Stimulated activated CD8-positive, alpha-beta memory T cell treated with anti-CD3 and anti-CD28 coated beads, Interleukin-4, amount 100 ng/mL, for 4 hours (primary cell): ENCODE measurements at places on chromosomes 16 and 17.

DNA sequence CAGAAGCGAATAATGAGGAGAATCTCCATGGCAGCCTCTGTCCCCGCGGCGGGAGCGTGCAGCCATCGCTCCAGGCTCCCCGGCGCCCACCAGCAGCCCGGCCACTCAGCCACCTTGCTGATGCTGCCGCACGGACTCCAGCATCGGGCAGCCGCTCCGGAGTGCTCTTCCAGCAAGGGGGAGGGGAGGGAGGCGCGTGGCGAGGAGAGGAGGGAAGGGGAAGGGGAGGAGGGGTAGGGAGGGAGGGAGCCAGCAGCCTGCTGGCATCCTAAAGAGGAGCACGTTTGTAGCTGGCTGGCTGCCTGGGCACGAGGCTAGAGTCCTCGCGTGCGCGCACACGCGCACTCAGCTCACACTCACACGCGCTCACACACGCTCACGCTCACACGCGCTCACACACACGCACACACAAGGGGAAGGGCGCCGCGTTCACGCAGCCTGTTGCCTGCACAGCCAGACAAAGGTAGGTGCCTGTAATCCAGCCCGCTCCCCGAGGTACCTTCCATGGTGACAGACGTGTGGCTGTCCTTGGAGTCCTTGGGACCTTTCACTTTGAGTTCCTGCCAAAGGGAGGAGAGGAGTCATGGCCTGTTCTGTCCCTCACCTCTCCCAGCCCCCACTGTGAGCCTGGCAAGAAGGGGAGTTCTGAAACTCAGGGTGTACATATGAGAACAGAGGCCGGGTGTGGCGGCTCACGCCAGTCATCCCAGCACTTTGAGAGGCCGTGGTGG is 82.1 kb downstream of the TIMM22 start:
- DNase-seq: no peak

GRCh38 chr16:48498769-48499631 is 111.0 kb downstream of the N4BP1 start:
- no peak for DNase-seq

DNA sequence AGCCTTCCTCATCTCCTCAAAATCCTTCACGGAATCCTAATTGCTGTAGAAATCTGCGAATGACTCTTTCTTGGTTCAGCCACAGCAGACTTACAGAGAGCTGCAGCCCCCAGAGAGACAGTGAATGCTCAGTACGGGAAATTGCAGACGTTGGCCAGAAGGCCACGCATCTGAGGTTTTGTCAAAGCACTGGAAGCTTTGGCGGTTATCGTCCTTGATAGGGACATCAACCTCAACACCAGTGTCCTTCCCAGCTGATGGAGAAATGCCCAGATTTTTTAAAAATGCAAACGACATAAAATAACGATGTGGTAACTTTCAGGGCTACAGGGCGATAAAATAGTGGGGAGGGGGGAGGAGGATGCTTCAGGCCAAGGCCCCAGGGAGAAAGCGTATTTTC is 166.6 kb upstream of the CIBAR2 start:
- DNase-seq: no peak

DNA sequence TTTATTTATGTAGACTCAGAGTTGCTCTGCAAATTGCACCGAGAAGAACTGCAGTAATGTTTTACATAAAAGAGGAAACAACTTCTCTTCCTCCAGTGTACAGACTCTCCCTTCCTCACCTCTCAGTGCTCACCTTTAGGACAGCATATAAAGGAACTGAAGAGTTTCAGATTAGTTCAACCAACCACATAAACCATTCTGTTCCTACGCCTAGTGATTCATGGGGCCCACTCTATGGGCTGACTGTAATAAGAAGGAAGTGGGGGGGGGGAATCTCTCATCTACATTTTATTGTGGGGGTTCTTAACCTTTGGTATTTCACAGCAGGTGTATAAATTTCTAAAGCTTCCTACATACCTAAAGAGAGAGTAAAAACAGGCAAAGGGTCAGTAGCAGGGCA is 18.3 kb downstream of the ZSWIM7 start:
- DNase-seq: no peak

- DNase-seq: no peak
Measured at GRCh38 chr17:71444078-71444477, 676.7 kb upstream of the SOX9 start.

GRCh38 chr16:79587296-79587695 is 13.2 kb downstream of the MAF start:
- no peak for DNase-seq

DNA sequence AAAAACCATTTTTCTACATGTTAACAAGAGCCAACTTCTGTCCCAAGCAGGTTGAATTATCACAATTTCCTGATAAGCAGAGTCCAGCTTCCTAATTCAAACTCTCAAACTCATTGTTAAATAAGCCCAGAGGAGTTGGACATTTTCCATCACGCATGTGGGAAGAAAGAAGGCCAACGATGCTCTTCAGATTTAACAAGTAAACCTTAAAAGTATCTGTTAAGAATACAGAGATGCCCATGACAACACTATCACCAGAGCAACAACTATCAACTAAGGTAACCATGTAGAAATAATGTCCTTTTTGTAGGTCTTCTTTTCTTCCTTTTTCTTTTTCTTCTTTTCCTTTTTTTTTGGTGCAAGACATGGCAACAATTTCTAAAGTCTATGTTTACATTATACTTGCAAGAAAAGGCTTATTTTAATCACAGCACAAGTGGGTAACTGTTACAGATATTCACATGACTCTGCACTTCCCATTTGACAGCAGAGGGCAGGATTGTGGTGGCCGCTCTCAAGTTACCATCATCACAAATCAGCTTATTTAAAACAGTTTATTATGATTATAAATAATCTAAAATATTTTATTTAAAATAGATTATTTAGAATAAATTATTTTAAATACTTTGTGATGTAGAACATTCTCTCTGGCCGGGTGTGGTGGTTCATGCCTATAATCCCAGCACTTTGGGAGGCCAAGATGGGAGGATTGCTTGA is 35.7 kb upstream of the DHRS7B start:
- DNase-seq: no peak

DNA sequence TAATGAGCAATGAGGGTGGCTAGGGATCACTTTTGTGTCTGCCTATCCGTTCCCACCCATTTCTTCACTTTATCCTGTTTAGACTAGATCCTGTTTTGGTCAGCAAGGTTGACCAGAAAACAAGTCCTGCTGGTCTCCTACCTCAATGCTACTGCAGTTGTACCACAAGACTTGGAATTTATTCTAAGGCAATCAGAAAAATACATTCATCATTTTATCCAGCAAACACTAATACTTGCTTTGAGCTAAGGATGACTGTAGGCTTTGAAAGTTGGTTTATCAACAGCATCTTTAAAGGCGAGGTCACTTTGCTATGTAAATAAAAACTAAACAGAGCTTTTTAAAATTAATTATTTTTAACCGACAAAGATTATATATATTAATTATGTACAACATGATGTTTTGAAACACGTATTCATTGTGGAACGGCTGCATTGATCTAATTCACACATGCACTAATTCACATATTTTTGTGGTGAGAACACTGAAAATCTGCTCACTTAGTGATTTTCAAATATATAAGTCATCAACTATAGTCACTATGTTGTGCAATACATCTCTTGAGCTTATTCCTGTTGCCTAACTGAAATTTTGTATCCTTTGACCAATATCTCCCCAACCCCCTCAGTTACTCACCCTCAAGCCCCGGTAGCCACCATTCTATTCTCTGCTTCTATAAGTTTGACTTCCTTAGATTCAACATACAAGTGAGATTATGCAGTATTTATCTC is 125.9 kb upstream of the HS3ST3A1 start:
- DNase-seq: no peak

DNA sequence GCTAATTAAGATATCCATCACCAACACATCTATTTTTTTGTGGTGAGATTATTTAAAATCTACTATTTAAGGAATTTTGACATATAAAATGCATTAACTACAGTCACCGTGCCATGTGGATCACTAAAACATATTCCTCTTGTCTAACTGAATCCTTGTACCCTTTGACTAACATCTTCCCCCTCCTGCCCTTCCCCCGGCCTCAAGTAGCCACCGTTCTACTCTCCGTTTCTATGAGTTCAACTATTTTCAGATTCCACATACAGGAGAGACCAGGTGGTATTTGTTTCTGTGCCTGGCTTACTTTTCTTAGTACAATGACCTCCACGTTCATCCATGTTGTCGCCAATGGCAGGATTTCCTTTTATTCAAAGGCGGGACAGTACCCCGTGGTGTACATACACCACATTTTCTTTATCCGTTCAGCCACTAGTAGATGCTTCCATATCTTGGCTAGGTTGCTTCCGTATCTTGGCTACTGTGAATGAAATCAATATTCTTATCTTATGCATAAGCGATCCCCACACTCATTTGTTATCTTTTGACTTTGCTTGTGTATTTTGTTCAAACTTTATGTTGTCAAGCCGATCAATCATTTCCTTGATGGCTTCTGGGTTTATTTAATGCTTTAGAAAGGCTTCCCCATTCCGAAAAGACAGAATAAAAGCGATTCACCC is 134.7 kb downstream of the KCNJ12 start:
- DNase-seq: no peak

DNA sequence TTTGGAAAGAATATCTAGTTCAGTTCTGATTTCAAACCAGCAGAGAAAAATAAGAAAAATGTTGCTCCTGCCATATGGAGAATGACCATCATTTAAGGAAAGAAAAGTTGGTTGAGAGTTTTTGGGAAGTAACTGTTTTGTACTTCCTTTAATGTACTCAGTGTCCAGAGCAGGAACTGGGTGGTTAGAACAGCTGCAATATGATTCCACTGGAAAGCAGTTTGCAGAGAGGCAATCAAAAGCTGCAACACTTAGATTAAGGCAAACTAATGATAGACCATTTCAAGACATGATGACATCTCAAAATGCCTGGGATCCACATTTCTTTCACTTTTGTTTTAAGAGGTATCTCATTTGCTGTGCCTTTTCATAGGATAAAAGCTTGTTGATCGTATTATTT is 313.3 kb upstream of the HSBP1 start:
- no peak for DNase-seq

GRCh38 chr17:19724501-19725420 is 8.4 kb upstream of the SLC47A2 start:
- DNase-seq: peak; percentile 27

- DNase-seq: no peak
Measured at GRCh38 chr17:43350888-43351361, 47.9 kb upstream of the ARL4D start.

DNA sequence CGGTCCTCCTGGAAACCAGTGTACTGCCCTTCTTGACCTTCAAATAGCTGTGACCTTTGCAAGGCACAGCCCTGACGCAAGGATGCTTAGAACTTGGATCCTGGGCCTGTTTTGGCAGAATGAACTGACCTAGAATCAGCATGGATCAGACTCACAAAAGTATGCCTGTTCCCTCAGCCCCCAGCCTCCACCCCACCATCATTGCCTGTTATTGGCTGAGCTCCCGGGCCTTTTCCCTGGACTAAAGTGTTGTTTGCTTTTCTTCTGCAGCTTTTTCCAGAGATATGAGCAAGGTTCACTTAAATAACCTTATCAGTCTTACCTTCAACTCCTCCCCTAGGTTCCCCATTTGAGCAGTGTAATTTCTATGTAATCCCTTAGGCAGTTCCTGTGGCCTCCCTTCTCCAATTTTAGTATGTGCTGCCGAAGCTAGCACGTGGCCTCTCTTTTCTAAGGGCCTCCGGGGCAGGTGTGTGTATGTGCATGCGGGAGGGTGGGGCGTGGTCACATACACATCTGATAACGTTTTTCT is 347.4 kb downstream of the MAF start:
- no peak for DNase-seq

GRCh38 chr17:40399185-40399584 is 18.5 kb downstream of the TOP2A start:
- no peak for DNase-seq

- DNase-seq: no peak
Measured at GRCh38 chr16:74757349-74757748, 17.3 kb downstream of the FA2H start.

DNA sequence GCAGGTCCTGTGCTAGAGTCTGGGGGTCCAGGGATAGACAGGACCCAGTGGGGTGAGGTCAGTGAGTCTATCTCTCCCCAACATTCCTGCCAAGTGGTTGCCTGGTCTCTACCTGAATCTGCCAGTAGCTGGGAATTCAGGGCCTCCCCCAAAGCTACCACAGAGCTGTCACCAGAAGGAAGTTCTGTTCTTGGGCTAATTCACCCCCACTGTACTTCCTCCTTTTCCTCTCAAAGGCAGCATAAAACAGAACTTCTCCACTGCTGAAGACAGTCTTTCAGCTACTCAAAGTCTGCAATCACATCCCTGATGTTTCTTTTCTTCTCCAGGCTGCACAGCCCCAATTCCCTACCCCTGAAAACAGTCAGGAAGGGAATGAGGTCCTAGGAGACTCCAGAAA is 8.7 kb downstream of the CAMTA2 start:
- no peak for DNase-seq

GRCh38 chr17:76270770-76271668 is 5.9 kb downstream of the UBALD2 start:
- no peak for DNase-seq

- DNase-seq: no peak
Measured at GRCh38 chr17:17140590-17140980, 65.5 kb downstream of the PLD6 start.

DNA sequence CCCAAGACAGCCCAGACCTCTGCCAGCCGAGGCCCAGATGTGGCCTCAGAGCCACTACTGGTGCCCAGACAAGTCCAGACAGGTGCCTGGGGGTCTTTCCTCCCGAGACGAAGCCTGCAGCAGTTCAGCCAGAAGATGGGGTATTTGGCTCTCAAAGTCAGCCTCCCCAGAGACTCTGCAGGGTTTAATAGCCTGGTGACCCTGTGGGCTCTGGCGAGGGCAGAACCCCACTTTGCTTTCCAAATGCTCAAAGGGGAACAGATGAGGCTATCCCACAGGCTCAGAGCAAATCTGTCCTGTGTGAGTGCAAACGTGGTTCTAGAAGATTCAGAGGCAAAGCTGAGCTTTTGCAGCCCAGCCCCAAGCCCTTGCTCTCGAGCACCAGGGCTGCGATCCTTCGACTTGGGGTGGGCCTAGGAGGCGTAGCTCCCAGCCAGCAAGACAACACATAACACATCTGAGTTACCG is 236.0 kb downstream of the MRTFB start:
- DNase-seq: no peak

DNA sequence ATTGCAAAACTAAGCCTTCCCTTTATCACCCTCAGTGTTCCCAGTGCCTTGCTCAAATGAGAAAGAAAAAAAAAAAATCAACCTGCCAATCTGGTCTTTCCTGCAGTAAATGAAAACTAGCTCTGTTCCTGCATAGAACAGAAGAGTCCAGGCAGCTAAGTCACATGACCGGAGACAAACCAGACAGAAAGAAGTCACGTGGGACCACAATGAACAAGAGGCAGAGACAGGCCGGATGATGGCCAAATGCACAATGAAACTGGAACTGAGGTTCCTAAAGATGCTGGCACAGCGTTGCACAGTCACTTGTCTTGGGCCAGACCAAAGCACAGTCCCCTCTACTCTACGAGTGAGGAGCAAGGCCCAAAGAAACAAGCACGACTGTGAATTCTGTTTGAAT is 172.5 kb downstream of the GRIN2A start:
- no peak for DNase-seq

GRCh38 chr17:42640121-42640520 is 19.0 kb upstream of the TUBG2 start:
- DNase-seq: no peak

GRCh38 chr17:71902894-71903506 is 217.8 kb upstream of the SOX9 start:
- no peak for DNase-seq

GRCh38 chr17:37512442-37513068 is 22.9 kb downstream of the DUSP14 start:
- DNase-seq: no peak
